ENCODE measurements at places on chromosomes 11 and 22.

GRCh38 chr22:38049812-38050619, 7.2 kb upstream of the PICK1 start:
- no peak for DNase-seq

GRCh38 chr11:110977661-110978060, 265.4 kb upstream of the ARHGAP20 start:
- no peak for DNase-seq

DNA sequence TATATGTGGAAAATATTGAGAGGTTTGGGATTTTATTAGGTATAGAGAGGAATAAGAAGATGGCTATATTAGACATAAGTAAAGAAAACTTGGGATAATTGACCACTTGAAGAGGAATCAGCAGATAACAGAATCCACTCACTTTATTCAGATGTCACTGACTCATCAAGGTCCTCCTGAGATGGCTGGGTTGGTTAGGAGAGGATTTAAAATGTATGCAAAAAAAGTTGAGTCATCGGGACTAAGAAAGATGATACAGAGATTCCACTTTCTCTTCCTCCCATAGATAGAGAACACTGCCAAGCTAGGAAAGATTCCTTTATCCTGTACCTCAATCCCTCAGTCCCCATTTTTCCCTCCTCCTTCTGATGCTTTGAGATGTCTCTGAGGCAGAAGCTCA, at the start of gene OR6A2:
Gene OR6A2 (minus strand): TSS at position 288 of the 400 bp plus-strand sequence. CDS start 3,981 bp downstream, outside the sequence.
- DNase-seq: no peak

GRCh38 chr22:43526117-43526655, 114.4 kb downstream of the MPPED1 start:
- no peak for DNase-seq

DNA sequence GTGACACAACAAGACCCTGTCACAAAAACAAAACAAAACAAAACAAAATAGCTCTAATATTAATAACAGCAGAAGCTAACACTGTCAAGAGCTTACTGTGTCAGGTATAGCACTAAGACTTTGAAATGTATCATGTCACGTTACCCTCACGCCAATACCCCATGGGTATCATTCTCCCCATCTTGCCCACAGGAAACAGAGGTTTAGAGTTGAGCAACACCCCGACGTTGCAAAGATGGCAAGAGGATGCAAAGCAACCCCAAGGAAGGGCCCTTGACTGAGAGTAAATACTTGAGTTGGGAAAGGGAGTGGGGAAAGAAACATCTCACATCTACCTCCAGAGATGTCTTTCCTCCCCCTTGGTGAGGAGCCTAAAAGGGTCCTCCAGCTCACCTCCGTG, 366.8 kb downstream of the LARGE1 start:
- no peak for DNase-seq

- no peak for DNase-seq
Observed at GRCh38 chr11:100969008-100969407, 160.6 kb downstream of the PGR start.

- DNase-seq: peak; percentile 67
Observed at GRCh38 chr11:116835791-116836631, 1.4 kb downstream of the APOA1 start.
